ENCODE measurements at places on chromosomes 12 and 14. TPM values are rescaled to one million over a fixed set of nuclear protein-coding genes. Genes with fewer than 3 reads are reported as not detected.

Gene TSPAN11
- total RNA-seq = 2.7 TPM

Gene CRIP1
- 3.0 TPM for total RNA-seq

Gene CAPZA3
- 52.6 TPM for total RNA-seq

Gene CLEC4A
- 2.4 TPM for total RNA-seq

Gene LRRC23
- 33.9 TPM for total RNA-seq

Gene AJUBA
- 11.3 TPM for total RNA-seq

Gene TAS2R20
- total RNA-seq = 2.2 TPM

Gene RPGRIP1
- 38.9 TPM for total RNA-seq

Gene P3H3
- total RNA-seq = 18.8 TPM

Gene AP5M1
- 28.3 TPM for total RNA-seq

Gene PTPRQ
- total RNA-seq = 3.7 TPM

Gene POTEG
- 47.9 TPM for total RNA-seq

Gene ZDHHC22
- 3.2 TPM for total RNA-seq

Gene RHOJ
- total RNA-seq = 18.6 TPM

Gene ANKRD52
- 32.3 TPM for total RNA-seq

Gene TRIP11
- total RNA-seq = 39.4 TPM

Gene SETD1B
- total RNA-seq = 23.1 TPM

Gene ARMH4
- total RNA-seq = 65.8 TPM

Gene PRICKLE1
- 11.5 TPM for total RNA-seq

Gene GALNT6
- total RNA-seq = 2.8 TPM

Gene LGR5
- 0.39 TPM for total RNA-seq

Gene CACNA1C
- 20.3 TPM for total RNA-seq

Gene ATL1
- 10.0 TPM for total RNA-seq

Gene EML1
- 22.7 TPM for total RNA-seq

Gene AKAP6
- 26.6 TPM for total RNA-seq

Gene NELL2
- total RNA-seq = 10.6 TPM

Gene AMHR2
- total RNA-seq = 42.1 TPM

Gene KRT6C
- 0.16 TPM for total RNA-seq

Gene GPR84
- 0.43 TPM for total RNA-seq

Gene CLEC2A
- total RNA-seq = not detected
